ENCODE measurements at places on chromosomes 13 and 19.

DNA sequence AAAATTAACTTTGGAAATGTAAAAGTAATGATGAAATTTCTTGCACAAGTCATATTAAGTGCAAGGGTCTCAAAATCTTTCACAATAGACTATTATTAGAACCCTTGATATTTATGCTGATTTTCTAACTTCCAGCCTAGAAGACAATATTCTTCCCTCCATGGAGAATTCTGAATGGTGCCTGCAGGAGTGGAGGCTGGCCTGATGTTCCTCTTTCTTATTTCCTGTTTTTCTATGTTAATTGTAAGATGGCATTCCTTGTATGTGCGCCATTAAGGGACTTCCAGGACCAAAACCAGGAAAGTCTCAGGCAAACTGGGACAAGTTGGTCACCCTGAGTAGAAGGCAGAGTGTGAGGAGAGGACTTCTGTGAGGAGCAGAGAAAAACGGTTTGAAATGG lies 294.9 kb downstream of the DLEU7 start:
- no peak for DNase-seq

DNA sequence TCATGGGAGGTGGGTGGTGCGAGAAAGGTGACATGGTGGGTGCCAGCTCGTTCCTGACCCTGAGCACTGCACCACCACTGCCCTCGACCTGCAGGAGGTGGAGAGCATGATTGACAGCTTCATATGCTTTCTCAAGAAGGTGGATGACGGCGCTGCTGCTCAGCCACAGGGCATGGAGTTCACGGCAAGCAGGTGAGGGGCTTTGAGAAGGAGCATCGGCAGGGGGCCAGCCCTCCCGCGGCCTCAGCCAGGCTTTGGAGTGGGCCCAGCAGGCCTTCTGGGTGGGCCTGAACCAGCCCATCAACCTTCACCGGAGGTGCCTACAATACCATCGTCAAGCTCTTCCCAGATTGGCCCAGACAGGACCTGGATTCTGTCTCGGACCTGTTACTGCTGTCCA lies 18.9 kb upstream of the ZNF14 start:
- no peak for DNase-seq

DNA sequence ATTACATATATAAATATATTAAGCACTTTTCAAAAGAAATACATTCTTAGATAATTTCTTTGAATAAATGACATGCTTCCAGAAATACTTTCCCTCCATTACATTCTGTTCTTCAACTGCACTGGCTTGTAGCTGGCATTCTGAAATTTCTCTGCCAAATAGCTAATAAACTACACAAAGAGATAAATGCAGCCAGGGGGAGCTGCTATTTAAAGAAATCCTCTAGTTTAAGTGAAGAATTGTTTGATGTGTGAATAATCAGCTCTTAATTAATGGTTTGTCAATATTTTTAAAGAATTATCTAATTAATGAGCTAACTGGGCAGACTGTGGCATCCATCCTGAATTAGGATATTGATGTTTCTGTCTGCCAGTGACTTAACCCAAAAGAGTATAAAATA lies 30.7 kb downstream of the SLC7A1 start:
- DNase-seq: no peak

DNA sequence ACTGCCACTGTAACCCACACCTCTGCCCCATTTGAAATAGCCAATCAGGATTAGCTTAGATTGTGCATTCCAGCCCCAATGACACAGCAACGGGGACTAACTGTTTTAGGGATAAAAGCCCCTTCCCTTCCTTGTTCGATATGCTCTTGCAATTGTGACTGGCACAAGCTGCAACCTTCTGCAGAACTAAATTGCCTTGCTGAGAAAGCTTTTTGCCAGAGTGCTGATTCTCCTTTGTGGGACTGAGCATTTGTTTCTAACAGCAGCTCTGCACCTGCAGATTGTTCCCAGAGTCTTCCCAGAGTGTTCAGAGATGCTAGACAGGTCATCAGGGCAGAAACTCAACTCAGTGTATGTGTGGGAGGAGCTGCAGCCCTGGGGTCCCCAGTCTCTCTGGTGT lies 115.8 kb downstream of the ZNF675 start:
- no peak for DNase-seq

GRCh38 chr19:45402298-45403061 lies 2.4 kb downstream of the PPP1R13L start:
- DNase-seq: peak; percentile 96

All from A549 (cell line).